CD4-positive, alpha-beta T cell treated with Interleukin-4 for 1 hour (primary cell): ENCODE measurements at places on chromosomes 11 and 22.

DNA sequence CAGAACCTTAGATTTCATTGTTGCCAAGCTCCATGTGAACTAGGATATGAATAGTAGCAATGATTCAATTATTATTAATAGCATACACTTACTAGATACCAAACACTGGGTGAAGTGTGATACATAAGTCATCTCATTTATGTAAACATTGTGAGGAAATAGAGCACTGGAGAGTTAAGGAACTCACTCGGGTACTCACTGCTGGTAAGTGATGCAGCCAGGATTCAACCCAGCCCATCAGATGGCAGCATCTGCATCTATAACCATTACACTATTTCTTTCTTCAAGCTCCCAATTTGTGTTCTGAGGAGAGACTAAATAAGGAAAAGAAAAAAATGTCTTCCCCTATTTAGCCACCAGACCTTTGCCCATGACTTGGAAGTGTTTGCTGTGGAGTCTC lies 10.2 kb upstream of the ALG8 start:
- no peak for DNase-seq

DNA sequence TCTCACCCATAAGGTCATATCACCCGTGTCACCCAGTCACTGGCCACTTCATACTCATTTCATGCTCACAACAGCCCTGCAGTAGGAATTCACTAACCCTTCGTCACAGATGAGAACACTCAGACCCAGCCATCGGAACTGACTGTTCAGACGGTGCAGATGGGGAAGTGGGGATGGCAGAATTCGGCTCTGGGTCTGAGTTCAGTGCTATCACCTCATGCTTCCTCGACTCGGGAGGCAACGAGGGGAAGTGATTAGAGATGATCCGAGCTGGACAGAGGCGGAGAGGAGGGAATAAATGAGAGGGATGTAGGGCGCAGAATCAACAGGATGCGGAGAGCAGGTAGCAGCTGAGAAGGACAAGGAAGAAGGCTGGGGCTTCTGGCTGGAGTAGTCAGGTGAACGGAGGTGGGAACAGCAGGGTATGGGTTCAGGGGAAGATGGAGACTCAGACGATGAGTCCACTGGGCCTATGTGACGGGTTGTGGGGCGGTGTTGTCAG lies 4.7 kb downstream of the B3GNT6 start:
- no peak for DNase-seq

GRCh38 chr22:49151256-49152126 lies 676.2 kb downstream of the BRD1 start:
- DNase-seq = no peak

DNA sequence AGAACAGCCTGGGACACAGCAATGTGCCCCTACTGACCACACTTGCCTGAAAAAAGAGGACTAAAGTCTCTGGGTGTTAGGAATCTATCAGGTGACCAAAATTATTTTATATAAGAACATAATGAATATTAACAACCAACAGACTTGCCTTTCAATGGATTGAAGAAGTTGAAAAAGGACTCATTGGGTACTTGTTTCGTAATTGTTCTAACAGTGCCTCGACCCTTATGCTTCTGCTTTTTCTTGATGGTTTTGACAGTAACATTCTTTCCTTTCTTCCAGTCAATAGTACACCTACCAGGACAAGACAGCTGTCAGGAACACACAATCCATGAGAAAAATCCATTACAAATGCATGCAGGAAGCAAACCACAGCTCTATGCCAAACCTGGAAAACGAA lies 29.0 kb upstream of the PHLDA2 start:
- DNase-seq = no peak

- DNase-seq = no peak
Measured at GRCh38 chr11:126560221-126560620, 204.7 kb downstream of the ST3GAL4 start.

DNA sequence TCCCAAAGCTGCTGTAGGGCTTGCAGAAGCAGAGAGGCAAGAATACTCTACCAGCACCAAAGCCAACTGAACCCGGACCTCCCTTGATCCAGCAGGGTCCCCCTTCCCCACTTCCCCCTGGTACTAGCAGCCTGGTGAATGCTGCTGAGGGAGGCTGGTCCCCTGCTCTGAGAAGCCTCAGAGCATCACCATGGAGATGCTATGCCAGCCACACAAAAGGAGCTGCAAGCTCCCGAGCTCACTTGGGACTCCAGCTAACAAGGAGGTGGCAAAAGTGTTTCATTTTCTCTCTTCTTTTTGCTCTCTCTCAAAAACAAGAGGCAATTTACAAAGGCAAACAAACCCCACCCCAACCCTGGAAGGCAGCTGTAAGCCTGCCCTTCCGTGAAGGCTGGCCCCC lies 509.8 kb downstream of the BUD13 start:
- DNase-seq = no peak

DNA sequence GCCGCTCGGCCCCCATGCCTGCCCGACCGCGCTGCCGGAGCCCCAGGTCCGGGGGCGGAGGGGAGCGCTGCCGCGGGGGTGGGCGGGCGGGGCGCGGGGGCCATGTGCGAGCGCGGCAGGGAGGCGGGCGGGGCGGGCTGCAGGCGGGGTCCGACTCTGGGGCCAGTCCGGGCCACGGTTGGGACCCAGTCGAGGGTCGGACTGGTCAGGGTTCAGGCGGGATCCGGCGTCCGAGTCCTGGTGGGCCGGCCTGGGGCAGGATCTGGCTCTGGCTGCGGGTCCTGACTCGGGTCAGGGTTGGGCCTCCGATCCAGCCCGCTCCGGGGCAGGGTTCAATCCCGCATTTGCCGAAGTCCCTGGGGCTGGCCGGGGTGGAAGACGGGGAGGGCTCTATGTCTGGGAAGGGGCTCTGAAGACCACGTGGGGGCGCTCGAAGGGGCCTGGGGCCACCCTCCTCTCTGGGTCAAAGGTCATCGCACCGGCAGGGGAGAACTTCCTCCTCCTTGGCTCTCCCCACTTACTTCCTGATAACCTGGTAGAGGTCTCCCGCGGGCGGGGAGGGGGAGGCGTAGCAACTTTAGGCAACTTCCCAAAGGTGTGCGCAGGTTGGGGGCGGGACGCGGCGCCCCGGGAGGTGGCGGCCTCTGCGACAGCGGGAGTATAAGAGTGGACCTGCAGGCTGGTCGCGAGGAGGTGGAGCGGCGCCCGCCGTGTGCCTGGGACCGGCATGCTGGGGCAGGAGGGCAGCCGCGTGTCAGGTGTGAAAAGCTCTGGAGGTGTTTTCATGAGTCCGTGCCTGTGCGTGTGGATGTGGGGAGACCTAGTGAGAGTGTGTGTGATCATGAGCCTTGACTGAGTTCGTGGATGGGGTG lies 603 bp downstream of the ESRRA start:
- peak; percentile 79 for DNase-seq

- DNase-seq = no peak
Measured at GRCh38 chr11:67545280-67545679, 22.0 kb upstream of the CABP2 start.

DNA sequence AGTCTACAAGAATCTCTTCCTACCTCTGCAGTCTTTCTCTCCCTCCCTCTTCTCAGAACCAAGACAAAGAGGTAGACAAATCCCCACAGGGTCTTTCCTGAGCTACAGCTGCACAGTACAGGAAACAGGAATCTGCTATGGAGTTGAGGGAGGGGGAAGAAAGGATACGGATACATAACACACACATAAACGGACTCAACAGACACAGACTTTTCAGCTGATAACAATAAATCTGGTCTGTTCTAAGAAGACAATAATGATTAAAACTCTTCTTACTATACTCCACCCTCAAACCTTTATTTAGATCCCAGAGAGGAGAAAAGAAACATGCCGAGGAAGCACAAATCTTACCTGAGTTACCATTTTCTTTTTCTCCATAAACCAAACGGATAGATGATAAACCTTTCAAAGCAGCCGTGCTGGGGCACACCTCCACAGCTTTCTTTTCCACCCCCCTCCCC lies 122.2 kb downstream of the APOL5 start:
- DNase-seq = no peak

- DNase-seq = no peak
Measured at GRCh38 chr11:21534288-21534687, 658.6 kb upstream of the ANO5 start.

- DNase-seq = no peak
Measured at GRCh38 chr11:76237000-76237649, 30.8 kb upstream of the WNT11 start.

GRCh38 chr11:46705070-46705688 lies 4.3 kb downstream of the ZNF408 start:
- no peak for DNase-seq

GRCh38 chr11:31019786-31020185 lies 349.8 kb downstream of the DCDC1 start:
- no peak for DNase-seq

GRCh38 chr11:8032122-8032521 lies 45.0 kb downstream of the EIF3F start:
- DNase-seq = no peak

DNA sequence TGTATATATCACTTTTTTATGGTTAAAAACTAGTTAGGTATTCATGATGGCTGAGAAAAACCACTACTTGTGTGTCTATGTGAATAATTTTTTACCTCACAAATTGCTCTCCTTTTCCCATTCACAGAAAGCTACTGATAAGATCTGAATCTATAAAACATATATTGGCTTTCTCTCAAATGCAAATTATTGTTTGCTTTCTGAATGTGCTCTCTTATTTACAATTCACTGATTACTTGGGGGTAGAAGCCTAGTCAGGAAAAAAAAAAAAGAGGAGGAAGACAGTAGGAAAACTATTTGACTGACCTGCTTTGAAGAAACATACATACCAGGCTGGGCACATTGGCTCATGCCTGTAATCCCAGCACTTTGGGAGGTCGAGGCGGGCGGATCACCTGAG lies 20.5 kb downstream of the PGM2L1 start:
- no peak for DNase-seq

DNA sequence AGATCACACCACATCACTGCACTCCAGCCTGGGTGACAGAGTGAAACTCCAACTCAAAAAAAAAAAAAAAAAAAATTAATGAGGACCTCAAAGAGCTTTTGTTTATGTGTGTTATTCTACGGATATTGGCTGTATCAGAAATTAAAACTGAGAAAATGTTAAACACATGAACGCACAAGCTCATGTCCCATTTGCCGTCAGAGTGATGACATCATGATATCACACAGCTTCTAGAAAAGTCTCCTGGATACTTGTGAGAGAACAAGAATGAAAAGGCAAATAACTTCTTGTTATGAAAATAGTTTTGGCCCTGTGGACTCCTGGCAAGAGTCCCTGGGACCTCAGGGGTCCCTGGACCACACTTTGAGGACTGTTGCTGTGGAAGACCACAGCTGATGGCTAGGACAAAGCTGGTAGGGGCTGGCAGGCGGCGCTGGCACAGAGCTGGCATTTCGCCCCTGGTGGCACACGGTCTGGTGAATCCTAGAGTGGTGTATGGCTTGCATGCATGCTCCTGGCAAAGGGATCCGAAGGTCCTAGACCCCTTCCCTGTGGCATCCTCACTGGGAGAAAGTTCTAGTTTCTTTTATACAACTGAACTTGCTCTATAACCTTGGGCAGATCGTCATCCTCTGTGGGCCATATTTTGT lies 73.7 kb downstream of the NAT10 start:
- no peak for DNase-seq

DNA sequence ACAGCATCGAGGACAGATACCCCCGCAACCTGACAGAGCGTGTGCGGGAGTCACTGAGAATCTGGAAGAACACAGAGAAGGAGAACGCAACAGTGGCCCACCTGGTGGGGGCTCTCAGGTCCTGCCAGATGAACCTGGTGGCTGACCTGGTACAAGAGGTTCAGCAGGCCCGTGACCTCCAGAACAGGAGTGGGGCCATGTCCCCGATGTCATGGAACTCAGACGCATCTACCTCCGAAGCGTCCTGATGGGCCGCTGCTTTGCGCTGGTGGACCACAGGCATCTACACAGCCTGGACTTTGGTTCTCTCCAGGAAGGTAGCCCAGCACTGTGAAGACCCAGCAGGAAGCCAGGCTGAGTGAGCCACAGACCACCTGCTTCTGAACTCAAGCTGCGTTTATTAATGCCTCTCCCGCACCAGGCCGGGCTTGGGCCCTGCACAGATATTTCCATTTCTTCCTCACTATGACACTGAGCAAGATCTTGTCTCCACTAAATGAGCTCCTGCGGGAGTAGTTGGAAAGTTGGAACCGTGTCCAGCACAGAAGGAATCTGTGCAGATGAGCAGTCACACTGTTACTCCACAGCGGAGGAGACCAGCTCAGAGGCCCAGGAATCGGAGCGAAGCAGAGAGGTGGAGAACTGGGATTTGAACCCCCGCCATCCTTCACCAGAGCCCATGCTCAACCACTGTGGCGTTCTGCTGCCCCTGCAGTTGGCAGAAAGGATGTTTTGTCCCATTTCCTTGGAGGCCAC lies 3.3 kb downstream of the FADD start:
- no peak for DNase-seq

GRCh38 chr11:130776061-130776419 lies 140.2 kb downstream of the SNX19 start:
- no peak for DNase-seq

DNA sequence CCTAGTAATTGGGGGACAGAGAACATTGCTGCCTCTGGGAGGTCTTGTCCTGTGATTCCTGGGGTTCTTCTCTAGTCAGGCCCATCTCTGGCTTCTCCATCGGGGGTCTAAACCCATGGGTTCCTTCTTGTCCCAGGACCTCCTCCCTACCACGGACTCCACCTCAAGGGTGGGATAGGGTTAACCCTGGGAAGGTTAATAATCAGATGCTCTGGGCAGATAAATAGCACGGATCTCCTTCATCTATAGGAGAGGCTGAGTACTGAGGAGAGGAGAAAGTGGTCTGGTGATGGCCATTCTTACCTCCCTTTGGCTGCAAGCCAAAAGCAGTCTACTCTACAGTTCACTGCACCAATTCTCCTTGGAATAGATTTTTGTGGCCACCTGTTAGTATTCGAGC lies 10.5 kb downstream of the HEPHL1 start:
- no peak for DNase-seq

- no peak for DNase-seq
Measured at GRCh38 chr22:46829941-46830715, 67.7 kb downstream of the TBC1D22A start.
